HT1080 (cell line): ENCODE measurements at places on chromosomes 7 and 10.
A peak's percentile ranks its signal among the peaks of the same experiment; 100 is the strongest.

DNA sequence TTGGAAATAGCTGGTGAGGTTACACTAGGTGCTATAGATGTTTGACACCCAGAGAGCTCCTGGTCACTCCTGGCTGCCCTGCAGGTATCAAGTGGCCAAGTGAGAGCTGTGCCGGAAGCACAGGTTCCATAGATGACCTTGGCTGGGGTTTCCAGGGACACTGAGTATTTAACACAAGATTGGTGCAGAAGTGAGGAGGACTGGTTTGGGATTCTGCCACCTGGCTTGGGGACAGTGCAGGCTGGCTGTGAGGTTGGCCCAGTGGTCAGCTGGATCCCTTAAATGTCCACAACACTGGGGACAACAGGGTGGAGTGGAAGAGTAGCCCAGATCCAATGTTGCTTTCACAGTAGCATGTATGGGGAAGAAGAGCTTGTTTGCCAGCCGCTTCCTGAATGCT is 5.3 kb upstream of the ACHE start:
- DNase-seq = no peak

- no peak for DNase-seq
Observed at GRCh38 chr7:13067036-13067435, 379.6 kb downstream of the ARL4A start.

DNA sequence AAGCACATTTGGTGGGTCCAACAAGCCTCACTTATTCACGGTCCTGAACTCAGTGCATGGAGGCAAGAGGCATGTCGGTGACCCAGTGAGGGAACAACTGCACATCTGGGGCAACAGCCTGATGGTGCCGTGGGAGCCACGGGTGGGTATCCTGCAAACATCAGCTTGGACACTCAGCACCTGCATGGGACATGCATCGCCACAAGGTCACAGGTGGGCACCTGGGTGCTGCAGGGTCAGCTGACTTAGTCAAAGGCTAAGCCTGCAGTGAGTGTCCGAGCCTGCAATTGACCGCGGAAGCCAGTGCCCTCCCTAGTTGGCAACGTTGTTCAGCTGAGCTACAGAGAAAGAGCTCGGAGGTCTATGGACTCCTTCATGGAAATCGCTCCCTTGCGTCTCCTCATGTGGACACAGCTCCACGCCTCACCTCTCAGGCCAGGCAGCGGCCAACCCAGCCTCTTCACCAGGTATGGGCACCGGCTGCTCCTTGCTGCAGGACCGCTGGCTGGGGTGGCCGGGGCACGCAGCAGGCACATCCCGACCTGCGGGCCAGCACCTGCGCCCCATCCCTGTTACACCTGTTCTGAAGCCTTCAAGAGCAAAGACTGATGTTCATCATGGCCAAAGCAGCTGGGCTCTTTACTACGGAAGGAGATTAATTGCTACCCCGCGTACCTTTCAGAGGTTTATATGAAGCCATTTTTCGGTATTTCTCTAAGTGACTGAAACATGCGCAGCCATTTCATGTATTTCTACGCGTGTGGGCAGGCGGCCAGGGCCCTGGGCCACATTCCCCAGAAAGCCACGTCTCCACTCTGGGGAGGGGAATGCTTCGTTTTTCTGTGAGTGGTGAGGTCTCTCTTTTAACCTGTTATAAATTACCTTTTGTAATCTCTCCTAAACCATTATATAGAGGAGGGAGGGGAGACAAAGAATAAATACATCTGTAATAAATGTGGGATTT is 380.7 kb downstream of the DNAJB6 start:
- no peak for DNase-seq

DNA sequence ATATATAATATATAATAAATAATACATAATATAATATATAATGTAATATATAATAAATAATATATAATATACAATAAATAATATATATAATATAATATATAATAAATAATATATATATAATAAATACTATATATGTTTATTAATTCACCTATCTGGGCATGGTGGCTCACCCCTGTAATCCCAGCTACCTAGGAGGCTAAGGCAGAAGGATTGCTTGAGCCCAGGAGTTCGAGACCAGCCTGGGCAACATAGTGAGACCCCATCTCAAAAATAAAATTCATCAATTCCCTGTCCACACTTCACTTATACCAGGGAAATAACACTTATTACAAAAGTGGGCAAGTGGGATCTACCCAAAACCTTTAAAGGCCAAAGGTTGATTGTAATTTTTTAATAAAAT is 281.1 kb downstream of the PRPF18 start:
- no peak for DNase-seq

GRCh38 chr10:92690211-92690914 is 608 bp downstream of the HHEX start:
- peak; percentile 71 for DNase-seq

GRCh38 chr7:105493923-105494315 is 28.2 kb downstream of the PUS7 start:
- peak; percentile 23 for DNase-seq

DNA sequence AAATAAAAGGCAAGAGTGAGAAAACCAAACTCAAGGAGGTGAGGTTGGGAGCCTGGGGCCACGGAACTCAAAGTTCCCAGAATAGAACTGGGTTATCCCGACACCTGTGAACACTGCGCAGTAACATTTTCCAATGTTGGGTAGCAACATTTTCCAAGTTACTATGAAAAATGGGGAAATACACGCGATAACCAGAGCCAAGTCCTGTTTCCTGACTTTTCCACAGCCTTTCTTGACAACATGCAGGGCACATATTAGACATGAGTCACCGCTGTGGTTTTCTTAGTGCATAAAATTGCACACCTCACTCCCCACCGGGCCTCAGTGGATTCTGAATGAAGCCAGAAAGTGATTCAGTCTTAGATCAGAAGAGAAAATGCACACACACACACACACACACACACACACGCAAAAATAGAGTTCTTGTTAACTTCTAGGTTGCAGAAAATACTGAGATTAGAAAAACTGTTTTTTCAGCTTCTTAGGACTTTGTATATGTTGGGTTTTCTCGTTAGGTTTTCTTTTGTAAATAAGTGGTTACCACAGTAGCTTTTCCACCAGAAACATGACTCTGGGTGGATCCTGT is 70.0 kb downstream of the CAMK1D start:
- DNase-seq = peak; percentile 96

- no peak for DNase-seq
Observed at GRCh38 chr7:49327155-49327554, 402.8 kb downstream of the CDC14C start.

- no peak for DNase-seq
Observed at GRCh38 chr10:62815381-62816075, 638 bp downstream of the EGR2 start.

- DNase-seq = no peak
Observed at GRCh38 chr7:37408291-37409228, 40.1 kb downstream of the ELMO1 start.

DNA sequence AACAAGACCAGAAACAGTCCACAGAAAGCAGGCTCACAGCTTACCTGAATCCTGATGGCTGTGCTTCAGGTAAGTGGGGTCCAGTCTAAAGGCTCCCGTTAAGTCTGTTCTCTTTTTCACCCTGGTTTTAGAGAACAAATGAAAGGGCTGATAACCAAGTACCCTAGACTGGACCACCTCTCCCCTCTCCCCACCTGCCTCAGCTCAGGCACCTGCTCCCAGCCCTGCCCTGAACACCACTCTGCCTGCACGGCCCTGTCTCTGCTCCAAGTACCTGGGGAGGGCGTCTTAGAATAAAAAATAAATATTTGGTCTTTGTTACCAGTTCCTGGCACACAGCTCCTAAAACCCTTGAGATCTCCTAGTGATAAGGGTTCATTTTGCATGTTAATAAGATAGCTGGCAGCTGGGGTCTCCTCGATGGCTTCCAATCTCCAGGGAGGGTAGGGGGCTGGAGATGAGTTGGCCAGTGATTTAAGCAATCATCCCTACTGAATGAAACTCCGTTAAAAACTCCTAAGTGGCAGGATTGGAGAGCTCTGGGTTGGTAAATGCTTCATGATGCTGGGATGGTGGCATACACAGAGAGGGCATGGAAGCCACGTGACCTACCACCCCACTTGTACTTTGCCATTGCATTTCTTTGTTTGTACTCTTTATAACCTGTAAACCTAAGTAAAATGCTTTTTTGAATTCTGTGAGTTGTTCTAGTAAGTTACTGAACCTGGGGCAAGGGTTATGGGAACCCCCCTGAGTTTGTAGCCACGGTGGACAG is 29.8 kb upstream of the FIGNL1 start:
- DNase-seq = no peak

DNA sequence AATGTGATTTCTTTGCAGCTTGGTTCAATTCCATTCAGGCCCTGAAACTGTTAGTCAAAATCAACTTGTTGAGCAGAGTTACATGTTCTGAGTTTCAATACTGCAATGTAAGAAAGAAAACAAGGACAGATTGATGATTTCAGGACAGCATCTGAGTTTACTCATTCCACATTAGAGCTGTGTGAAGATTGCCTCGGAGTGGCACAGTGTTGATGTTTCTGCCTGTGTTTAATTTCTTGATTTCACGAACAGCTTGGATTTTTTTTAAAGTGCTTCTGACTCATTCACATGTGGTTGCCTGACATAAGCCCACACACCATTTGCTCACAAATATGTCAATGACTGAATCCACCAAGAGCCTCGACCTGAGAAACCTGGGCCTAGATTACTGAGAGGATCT is 101.2 kb upstream of the PARD3 start:
- peak; percentile 81 for DNase-seq

DNA sequence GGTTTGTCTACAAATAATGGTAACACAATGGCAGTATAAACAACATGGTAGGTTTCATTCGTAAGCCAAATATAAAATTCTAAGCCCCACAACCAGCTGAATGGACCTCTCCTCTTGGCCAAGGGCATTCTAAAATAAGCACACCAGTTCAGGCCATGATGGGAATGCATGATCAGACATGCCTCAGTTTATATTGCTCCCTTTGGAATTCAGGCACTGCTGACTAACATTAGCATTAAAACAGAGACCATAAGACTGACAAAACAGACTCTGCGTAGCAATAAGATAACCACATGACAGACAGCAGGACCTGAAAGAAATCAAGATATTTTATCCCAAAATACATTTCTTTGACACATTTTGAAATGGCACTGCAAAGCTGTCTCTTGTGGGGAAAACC is 125.8 kb downstream of the FAM107B start:
- no peak for DNase-seq

GRCh38 chr10:128494665-128495064 is 368.4 kb upstream of the MKI67 start:
- DNase-seq = no peak

DNA sequence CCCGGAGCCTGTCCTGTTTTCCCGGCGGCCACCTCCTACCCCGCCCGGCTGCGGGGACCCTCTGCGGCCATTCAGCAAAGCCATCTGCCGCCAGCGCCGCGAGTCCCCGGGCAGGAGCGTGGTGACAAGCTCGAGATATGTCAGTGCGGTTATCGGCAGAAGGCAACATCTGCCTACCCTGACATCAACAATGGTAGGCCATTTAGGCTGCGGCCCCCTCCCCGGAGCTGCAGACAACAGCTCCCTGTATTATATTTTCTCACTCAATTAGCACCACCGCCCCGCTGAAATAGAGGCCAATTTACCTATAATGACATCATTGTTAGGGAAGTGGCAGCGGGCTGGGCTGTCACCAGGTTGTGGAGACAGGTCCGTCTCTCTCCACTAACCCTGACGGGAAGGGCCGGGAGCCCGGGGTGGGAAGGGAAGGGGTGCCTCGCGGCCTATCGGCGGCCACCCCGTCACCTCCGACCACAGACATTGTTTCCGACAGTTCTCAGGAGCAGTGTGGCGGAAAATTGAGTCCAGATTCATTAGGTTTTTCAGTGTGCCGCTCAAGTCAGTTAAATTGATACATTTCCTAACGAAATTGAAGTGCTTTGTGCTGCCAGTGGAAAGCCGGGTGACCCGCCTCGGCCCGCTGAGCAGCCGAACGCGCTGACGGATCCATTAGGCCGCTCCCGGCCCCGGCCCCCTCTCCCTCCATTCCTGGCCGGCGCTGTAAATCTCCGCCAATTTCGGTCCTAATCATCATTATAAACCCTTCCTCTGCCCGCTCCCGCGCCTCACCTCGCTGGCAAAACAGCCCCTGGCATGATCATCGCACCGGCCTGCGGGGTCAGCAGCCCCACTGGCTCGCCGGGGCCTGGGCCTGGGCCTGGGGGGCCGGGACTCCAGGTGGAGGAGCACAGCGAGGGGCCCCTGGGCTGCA is 43.0 kb downstream of the UNCX start:
- DNase-seq = no peak

DNA sequence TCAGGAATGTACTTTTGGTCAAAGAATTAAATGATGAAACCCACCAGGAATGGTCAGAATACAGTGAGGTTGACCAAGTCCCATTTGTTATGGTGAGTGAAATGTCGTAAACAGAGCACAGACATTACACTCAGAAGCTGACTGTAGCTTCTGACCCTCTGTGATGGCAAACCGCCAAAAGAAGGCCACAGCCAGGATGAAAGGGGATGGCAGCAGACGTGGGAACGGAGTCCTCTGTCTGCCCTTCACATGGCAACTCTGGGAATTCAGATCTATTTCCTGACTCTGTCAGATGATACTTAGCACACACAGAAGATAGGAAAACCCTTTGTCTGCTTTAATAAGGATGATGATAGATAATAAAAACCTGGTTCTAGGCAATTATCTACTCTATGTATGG is 757.1 kb downstream of the SORCS3 start:
- DNase-seq = peak; percentile 30
